HFFc6 (cell line): ENCODE measurements at places on chromosomes 16 and 17.

GRCh38 chr16:50745940-50746339 lies 4.1 kb downstream of the CYLD start:
- H3K27me3 ChIP-seq, result peaks cover 1% of the 10 kb centered on the region
- no peak overlapping the region; the same call in 1 of the 2 replicates for H3K27ac ChIP-seq
- no peak for DNase-seq
- no peak overlapping the region for H3K4me3 ChIP-seq
- H3K4me1 ChIP-seq, result peaks cover 39% of the 10 kb centered on the region

DNA sequence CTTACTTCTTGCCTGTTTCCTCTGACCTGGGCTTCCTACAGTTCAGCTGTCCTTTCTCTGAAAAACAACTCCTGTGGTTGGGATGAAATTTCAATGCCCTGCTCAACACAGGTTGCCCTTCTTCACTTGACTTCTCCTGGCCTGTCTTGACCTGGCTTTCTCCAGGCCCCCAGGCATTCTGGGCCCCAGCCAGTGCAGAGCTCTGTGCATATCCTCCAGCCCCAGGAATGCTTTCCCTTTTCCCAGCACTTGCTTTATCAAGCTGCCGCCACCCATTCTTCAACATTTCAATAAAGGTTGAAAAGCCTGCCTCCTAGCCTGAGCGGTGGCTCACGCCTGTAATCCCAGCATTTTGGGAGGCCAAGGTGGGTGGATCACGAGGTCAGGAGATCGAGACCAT lies 10.8 kb downstream of the ODAD4 start:
- H3K27ac ChIP-seq, result no peak overlapping the region
- no peak overlapping the region for H3K4me3 ChIP-seq
- no peak for DNase-seq
- peaks cover 6% of the 10 kb centered on the region for H3K27me3 ChIP-seq
- no peaks in the 10 kb centered on the region for H3K36me3 ChIP-seq

GRCh38 chr16:19555938-19556771 lies 652 bp downstream of the VPS35L start:
- peaks cover 2% of the 10 kb centered on the region; the same call in 1 of the 2 replicates for H3K27me3 ChIP-seq
- peaks cover 13% of the 10 kb centered on the region for H3K4me1 ChIP-seq
- peaks cover 6% of the 10 kb centered on the region for H3K36me3 ChIP-seq
- H3K4me3 ChIP-seq, result peak overlapping the region; percentile 93

- H3K4me3 ChIP-seq, result no peak overlapping the region
- peaks cover 5% of the 10 kb centered on the region; the same call in 1 of the 2 replicates for H3K36me3 ChIP-seq
- DNase-seq, result no peak
- no peak overlapping the region for H3K27ac ChIP-seq
- H3K27me3 ChIP-seq, result peaks cover 8% of the 10 kb centered on the region
- H3K4me1 ChIP-seq, result peaks cover 18% of the 10 kb centered on the region
Observed at GRCh38 chr17:81048827-81049371, 13.9 kb downstream of the BAIAP2 start.

DNA sequence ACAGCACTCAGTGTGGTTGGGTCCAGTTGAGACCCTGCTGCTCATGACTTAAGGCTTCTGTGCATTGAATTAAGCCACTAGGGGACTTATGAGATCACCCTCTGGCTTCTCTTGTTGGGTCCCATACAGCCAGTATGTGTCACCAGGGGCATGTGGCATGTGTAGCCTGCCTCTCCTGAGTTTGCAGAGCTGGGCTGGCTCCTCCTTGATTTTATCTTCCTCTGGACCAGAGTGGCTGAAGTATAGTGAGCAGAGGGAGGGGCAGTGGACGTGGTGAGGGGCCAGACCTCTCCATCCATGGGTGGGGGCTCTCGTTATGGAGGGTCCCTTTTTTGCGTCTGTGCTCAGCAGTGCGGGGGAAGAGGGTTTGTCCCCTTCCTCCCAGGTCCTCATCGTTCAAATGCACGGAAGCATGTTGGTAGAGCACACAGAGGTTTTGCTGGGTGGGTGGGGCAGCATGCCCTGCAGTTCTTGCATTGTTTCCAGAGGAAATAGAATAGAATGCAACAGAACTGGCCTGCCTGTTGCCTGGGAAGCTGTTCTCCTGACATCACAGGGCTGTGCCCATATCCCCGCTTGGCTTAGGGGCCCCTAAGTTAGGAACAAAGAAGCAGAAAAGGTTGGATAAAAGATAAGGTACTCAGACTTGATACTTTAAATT lies 77.4 kb downstream of the SPECC1 start:
- no peak overlapping the region for H3K4me3 ChIP-seq
- no peak overlapping the region for H3K27ac ChIP-seq
- no peaks in the 10 kb centered on the region for H3K4me1 ChIP-seq
- no peaks in the 10 kb centered on the region for H3K36me3 ChIP-seq
- DNase-seq, result no peak

GRCh38 chr16:61074324-61074723 lies 961.9 kb downstream of the CDH8 start:
- peaks cover 2% of the 10 kb centered on the region for H3K27me3 ChIP-seq
- no peaks in the 10 kb centered on the region for H3K36me3 ChIP-seq
- no peak for DNase-seq
- no peak overlapping the region for H3K4me3 ChIP-seq
- H3K4me1 ChIP-seq, result no peaks in the 10 kb centered on the region
- no peak overlapping the region for H3K27ac ChIP-seq

DNA sequence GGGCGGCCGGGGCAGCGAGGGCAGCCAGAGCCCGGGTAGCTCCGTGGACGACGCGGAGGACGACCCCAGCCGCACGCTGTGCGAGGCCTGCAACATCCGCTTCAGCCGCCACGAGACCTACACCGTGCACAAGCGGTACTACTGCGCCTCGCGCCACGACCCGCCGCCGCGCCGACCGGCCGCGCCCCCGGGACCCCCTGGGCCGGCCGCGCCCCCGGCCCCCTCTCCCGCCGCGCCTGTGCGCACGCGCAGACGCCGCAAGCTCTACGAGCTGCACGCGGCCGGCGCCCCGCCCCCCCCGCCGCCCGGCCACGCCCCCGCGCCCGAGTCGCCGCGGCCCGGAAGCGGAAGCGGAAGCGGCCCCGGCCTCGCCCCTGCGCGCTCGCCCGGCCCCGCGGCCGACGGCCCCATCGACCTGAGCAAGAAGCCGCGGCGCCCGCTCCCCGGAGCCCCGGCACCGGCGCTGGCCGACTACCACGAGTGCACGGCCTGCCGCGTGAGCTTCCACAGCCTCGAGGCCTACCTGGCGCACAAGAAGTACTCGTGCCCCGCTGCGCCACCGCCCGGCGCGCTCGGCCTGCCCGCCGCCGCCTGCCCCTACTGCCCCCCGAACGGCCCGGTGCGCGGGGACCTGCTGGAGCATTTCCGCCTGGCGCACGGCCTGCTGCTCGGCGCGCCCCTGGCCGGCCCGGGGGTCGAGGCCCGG lies 36.1 kb upstream of the ZC3H18 start:
- no peaks in the 10 kb centered on the region; the same call in 1 of the 2 replicates for H3K36me3 ChIP-seq
- H3K4me1 ChIP-seq, result peaks cover 6% of the 10 kb centered on the region; the same call in 1 of the 2 replicates
- H3K27me3 ChIP-seq, result peaks cover 7% of the 10 kb centered on the region
- no peak overlapping the region for H3K27ac ChIP-seq
- no peak overlapping the region for H3K4me3 ChIP-seq

DNA sequence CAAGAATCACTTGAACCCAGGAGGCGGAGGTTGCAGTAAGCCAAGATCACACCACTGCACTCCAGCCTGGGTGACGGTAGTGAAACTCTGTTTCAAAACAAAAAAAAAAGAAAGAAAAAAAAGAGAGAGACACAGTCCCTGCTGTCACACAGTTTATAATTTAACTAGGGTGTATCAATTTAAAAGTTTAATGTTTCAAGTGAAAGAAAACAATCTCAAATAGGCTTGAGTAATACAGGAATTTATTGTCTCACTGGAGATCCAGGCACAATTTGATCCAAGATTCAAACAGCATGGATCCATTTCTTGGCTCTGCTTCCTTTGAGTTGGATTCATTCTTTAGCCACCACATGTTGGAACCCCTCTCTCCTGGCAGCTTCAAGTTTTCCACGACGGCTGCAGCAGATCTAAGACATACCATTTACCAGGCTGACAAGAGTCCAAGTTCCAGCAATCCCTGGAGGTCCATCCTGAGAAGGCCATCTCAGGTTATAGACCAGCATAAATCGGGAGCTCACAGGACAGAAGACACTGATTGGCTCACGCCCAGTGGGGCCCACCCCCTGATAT lies 97.5 kb downstream of the YPEL2 start:
- H3K4me3 ChIP-seq, result no peak overlapping the region
- no peaks in the 10 kb centered on the region for H3K36me3 ChIP-seq
- H3K27me3 ChIP-seq, result no peaks in the 10 kb centered on the region
- DNase-seq, result no peak
- H3K27ac ChIP-seq, result 0 out of 2 replicates have a peak overlapping the region, but pooled peaks have one; percentile 17
- peaks cover 59% of the 10 kb centered on the region for H3K4me1 ChIP-seq

DNA sequence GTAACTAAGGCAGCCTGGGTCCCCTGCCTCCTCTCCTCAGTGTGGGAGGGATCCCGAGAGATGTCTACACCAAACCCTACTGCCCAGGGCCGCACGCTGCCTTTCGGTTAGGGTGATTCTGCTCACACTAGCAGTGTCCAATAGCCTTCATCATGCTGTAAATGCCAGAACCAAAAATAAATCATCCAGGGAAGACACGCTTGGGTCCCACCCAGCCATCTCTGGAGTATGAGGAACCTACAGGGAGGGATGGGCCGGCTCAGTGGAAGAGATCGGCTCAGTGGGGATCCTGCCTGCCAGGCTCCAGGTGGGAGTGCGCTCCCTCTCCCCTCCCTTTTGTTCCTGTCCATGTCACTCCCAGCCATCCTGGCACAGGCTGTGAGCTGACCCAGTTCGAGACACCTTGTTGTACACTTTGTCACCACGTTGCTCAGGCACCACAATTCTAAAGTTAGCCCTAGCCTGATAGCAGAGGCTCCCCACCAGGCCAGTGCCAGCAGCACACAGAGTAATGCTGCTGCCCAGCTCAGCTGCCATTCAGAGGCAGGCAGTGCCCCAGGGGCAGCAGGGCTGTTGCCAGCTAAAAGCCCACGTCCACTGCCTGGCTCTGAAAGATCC lies 24.5 kb downstream of the PEMT start:
- no peak for DNase-seq
- no peak overlapping the region for H3K4me3 ChIP-seq
- no peaks in the 10 kb centered on the region for H3K36me3 ChIP-seq
- peaks cover 3% of the 10 kb centered on the region for H3K27me3 ChIP-seq
- H3K27ac ChIP-seq, result no peak overlapping the region

DNA sequence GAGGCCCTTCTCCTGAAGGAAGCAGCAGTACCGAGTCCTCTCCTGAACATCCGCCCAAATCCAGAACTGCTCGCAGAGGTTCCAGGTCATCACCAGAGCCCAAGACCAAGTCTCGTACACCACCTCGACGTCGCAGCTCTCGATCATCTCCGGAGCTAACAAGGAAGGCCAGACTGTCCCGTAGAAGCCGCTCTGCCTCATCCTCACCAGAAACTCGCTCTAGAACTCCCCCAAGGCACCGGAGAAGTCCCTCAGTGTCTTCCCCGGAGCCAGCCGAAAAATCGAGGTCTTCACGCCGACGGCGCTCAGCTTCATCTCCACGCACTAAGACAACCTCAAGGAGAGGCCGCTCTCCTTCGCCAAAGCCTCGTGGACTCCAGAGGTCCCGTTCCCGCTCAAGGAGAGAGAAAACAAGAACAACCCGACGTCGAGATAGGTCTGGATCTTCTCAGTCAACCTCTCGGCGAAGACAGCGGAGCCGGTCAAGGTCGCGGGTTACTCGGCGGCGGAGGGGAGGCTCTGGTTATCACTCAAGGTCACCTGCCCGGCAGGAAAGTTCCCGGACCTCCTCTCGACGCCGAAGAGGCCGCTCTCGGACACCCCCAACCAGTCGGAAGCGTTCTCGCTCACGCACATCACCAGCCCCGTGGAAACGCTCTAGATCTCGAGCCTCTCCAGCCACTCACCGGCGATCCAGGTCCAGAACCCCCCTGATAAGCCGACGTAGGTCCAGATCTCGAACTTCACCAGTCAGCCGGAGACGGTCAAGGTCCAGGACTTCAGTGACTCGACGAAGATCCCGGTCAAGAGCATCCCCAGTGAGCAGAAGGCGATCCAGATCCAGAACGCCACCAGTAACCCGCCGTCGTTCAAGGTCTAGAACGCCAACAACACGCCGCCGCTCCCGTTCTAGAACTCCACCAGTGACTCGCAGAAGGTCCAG lies 11.3 kb downstream of the ELOB start:
- peak overlapping the region; percentile 23; the same call in 1 of the 2 replicates for H3K27ac ChIP-seq
- H3K27me3 ChIP-seq, result peaks cover 16% of the 10 kb centered on the region
- H3K4me1 ChIP-seq, result peaks cover 32% of the 10 kb centered on the region
- no peak for DNase-seq
- peaks cover 84% of the 10 kb centered on the region for H3K36me3 ChIP-seq

GRCh38 chr16:48054881-48055601 lies 100.8 kb downstream of the ABCC12 start:
- no peak overlapping the region for H3K27ac ChIP-seq
- H3K4me1 ChIP-seq, result peaks cover 47% of the 10 kb centered on the region
- H3K27me3 ChIP-seq, result peaks cover 2% of the 10 kb centered on the region
- H3K36me3 ChIP-seq, result no peaks in the 10 kb centered on the region
- H3K4me3 ChIP-seq, result peak overlapping the region; percentile 24; the same call in 1 of the 2 replicates

DNA sequence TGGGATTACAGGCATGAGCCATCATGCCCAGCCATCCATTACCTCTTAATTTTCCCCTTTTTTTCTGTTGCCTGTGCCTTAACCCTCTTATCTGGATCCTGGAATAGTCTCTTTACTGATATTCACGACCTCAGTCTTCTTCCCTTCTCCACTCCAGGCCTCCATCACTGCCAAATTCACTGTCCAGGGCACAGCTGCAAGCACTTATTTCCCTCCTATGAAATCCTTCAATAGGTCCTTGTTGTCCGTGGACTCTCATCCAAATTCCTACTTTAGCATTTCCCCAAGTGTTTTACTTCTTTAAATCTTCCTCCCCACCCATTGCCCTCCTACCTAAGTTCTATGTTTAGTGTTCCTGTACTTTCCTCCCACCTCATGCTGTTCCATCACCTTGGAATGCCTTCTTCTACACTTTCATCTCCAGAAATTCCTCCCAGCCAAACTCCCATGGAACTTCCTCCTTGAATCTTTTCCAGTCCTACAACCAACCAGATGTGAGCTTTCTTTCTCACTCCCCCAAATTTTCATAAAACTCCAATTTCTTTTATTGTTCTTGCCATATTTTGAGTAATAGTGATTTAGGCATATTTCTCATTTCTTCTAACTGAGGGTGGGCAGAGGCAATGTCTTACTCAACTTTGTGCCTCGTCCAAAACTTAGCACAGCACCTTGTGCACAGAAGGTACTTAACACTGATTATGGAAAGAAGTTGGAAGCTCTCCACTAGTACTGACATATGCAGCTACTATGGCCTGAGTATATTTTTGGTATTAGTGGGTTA lies 35.3 kb downstream of the FAM20A start:
- no peaks in the 10 kb centered on the region for H3K4me1 ChIP-seq
- H3K27ac ChIP-seq, result no peak overlapping the region
- peaks cover 7% of the 10 kb centered on the region for H3K27me3 ChIP-seq
- DNase-seq, result no peak
- H3K36me3 ChIP-seq, result no peaks in the 10 kb centered on the region
- H3K4me3 ChIP-seq, result no peak overlapping the region

- H3K27ac ChIP-seq, result no peak overlapping the region
- no peak overlapping the region for H3K4me3 ChIP-seq
- peaks cover 11% of the 10 kb centered on the region; the same call in 1 of the 2 replicates for H3K36me3 ChIP-seq
Observed at GRCh38 chr17:28881533-28882056, 15.9 kb downstream of the FLOT2 start.
